ENCODE measurements at places on chromosomes 4 and X.
A peak's percentile ranks its signal among the peaks of the same experiment; 100 is the strongest.

- no peak for DNase-seq
Observed at GRCh38 chrX:17443556-17443955, 68.6 kb downstream of the NHS start.

DNA sequence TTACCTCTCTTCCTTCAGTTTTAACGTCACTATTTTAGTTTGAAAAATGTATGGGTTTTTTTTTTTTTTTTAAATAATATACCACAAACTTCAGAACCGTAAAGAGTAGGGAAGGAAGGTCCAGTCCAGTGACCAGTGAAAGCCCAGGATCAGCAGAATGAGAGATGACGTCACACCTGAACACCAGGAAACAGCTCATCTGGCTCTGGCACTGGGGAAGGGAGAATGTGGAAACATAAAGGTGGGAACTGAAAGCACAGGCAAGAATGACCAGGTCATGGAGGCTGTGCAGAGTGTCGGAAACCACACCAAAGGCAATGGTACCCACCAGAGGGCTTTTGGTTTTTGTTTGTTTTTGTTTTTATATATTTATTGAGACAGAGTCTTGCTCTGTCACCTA is 141.2 kb downstream of the DHX15 start:
- DNase-seq: no peak

DNA sequence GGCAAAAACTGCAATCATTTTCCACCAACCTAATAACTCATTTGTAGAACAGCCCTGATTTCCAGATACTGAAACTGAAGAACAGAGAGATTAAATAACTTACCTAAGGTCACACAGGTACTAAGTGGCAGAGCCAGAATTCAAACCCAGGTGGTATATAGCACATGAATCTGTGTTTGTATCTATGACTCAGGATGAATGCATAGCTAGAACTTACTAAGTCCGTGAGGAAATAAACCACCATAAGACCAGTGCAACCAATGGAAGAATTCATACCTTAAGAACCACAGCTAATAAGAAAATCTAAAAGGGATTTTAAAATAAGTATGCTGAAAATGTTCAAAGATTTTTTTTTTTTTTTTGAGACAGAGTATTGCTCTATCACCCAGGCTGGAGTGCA is 1.5 kb upstream of the PLAC1 start:
- DNase-seq: no peak

- DNase-seq: no peak
Observed at GRCh38 chr4:118762730-118763477, 73.0 kb downstream of the SEC24D start.

DNA sequence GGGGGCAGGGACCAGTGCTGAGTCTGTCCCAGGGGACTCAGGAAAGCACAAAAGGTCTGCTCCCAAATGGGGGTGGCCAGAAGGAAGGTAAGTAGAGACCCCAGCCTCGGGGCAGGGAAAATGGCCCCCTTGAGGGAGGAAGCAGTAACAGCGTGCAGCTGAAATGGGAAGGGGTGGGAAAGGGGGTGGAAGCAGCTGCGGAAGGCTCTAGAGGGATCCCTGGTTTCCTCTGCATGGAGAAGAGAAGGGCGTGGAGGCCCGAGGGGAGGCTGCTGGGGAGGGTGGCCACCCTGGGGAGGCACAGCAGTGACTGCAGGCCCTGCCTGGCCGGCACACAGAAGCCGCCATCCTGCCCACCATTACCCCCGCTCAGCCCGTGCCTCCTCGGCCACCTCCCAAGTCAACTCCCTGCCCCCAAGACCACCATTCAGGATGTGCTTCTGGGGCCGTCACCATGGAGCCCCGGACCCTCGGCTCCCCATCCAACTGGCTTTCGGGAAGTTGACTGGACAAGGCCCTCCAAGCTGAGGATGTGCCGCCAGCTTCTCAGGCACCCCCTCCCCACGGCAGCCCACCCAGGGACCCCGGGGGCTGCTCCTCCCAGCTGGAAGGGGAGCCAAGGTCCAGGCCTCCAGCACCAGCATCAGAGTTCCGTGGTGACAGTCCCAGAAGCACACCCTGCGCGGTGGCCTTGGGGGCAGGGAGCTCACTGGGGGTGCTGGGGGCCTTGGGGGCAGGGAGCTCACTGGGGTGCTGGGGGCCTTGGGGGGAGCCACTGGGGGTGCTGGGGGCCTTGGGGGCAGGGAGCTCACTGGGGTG is 23.6 kb downstream of the CFAP99 start:
- DNase-seq: no peak

DNA sequence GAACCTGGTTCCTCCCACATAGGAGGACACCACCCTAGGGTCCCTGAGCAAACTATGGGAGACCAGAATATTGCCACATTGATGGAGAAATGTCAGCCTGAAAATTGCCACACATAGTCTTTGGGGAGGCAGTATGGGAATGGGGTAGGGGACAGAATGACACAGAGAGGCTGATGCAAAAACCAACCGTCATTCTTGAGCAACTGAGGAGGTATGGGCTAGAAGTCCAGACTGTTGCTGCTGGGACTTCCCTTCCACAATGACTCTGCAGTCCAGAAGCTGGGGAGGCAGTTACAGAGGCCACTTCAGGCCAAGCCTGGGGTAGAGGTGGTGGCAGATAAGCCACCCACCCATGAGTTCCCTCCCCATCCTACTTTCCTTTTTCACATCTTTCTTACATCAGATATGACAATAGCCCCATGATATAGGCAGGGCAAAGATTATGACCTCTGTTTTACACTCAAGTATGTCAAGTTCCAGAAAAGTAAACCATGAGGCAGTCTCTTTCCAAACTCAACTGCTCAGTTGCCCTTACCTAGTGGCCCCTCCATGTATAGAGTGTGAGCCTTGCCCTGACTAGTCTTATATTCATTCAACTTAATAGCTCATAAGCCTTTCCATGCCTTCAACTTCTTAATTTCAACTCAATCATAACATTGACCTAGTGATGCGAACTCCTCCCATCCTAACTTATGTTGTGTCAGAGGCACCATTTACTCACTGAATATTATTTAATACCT is 41.7 kb downstream of the VSIG4 start:
- DNase-seq: no peak

DNA sequence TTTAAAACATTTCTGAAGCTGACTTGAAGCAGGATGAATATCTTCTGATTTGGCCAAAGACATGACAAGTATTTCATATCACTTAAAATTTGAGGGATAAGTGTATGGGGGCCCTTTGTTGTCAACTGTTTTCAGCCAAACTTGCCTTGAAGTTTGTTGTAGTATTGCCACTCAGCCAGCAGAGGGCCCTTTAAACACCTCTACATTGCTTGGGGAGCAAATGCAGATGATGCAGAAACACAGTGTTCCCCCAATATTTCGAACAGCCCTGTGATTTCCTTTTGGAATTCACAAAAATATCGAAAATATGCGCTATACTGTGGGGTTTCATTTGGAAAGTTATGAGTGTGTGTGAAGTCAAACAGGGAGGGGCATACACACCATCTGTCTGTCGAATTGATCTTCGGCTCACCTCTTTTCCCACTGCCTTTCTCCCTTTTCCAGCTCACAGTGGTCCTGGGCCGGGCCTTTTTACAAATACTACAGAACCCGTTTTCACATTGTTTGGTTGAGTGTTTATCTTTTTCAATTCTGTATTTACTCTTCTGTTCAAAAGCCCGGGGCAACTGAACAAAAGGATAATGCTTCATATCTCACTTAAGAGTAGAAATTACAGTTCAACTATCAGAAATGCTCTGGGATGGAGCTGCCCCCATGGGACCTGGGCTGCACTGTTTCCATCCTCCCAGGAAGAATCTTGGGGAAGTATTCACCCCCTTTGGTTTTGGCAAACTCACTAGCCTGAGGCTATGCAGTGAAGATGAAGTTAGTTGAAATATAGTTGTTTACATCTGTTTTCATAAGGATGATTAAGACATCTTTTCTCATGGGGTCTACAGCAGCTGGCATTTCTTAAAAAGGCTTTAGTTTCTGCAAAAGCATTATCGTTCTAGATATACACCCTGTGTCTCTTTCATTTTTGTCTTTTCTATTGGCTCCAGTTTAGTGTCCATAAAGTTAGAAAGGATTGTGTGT is 137.6 kb downstream of the EGF start:
- peak; percentile 6 for DNase-seq

DNA sequence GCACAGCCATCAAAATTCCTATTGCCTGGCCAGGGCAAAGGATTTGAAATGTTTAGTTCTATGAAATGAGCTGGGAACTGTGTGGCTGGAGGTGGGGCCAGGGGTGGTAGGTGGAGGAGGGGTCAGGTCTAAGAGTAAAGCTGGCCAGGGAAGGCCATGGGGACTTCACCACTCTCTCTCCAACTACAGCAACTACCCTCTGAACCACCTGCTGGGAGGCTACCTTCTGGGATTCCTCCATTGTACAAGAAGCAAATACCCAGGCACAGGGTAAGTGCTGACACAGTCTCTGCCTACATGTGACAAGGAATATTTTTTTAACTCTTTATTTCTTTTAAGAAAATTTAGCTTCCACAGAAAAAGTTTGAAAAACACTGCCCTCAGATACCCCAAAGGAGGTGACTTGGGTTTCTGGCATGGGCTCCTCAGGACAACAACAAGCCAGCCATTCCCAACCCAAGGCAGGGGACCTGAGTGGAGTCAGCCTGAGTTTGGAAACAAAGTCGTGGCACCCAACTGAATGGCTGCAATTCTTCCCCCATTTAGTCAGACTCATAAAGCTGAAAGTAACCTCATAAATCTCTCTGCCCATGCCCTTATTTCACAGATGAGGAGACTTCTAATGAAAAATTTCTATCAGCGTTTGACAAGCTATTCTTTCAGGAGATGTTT is 593.8 kb upstream of the DIPK2B start:
- DNase-seq: no peak

GRCh38 chr4:137467537-137467936 is 64.8 kb downstream of the PCDH18 start:
- DNase-seq: no peak

- no peak for DNase-seq
Observed at GRCh38 chr4:153679486-153679885, 4.6 kb upstream of the TLR2 start.

GRCh38 chr4:86769794-86770193 is 79.4 kb downstream of the SLC10A6 start:
- no peak for DNase-seq

DNA sequence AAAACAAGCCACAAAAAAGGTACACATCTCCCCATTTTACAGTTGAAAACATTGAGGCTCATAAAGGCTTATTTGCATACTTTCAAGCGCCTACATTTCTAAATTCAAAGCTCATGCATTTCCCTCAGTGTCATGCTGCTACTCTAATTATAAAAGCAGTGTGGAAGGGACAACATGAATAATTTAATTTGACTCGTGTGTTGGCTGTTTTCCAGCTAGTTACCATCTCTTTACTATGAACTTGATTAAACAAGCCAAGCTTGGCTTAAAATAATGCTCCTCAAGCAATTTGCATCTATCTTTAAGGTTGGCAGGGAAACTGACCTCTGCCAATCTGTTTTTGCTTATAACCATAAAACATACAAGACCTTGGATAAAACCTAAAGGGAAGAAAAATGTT is 252.5 kb upstream of the NEIL3 start:
- DNase-seq: no peak

DNA sequence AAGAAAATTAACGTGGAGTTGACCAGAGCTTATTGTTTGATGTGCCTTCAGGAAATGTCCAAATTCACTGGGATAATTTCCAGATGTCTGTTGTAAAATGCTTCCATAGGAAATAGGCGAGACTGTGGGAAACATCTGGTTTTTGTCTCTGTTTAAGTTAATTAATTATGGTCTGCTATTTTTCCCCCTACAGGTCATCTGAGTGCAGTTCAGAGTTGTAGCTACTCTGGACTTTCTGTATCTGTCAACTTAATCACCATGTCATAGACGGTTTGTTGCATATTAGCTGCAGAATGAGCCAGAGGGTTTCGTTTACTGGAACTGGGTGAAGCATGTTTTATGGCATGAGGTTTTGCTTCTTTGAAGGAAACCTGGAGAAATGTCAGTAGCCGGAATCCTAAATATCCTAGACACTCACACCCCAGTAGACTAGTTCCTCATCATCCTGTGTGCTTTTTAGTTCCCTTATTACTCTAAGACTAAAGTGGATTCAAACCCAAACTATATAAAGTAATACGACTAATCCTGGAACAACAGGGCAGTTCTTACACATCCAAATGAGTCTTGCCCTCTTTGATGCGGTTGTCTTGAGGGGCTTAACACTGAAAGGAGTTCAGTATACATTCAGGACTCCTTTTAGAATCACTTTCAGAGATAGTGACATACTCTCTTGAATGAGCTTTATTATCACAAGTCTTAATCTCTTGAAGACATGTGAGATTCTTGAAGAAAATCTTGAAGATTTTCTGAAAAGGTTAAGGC is 62.5 kb downstream of the PPEF1 start:
- DNase-seq: no peak

GRCh38 chr4:142547974-142548373 is 298.1 kb downstream of the INPP4B start:
- DNase-seq: no peak

GRCh38 chr4:95963456-95963855 is 123.6 kb downstream of the PDHA2 start:
- DNase-seq: no peak

GRCh38 chr4:164799410-164799809 is 45.5 kb downstream of the SMIM31 start:
- DNase-seq: no peak

- DNase-seq: no peak
Observed at GRCh38 chr4:147560625-147561024, 56.6 kb upstream of the TMEM184C start.

DNA sequence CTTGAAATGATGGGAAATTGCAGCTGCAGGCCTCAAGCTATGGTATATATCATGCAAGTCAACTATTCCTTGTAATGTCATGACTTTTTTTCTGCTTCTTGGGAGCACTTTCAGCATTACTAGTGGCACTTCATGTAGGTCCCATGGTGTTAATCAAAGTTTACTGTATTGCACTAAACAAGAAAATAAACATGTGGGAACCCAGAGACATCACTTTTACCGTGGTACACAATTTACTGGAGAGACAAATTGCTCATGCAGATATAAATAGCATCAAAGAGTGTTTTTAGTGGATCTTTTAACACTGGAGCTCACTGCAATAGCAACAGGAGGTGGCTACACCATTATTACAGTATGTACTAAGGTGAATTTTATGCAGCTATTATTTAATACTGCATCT is 79.2 kb downstream of the UNC5C start:
- DNase-seq: no peak

DNA sequence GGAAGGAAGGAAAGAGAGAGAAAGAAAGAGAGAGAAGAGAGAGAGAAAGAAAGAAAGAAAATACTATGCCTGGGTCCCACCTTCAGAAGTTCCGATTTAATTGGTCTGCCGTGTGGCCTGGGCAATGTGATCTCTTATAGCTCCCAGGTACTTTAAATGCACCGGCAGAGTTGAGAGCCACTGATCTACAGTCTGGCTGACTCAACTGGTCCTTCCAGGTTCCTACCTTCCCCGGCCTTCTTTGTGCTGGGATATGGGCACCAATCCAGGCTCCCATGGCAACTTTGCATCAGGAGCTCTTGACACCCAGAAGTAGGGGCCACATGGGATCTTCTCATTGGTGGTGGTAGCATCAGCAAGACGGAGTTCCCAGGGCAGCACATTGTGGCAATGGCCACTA is 186.5 kb upstream of the ATP6AP2 start:
- DNase-seq: no peak
